GM20000 (cell line): ENCODE measurements at places on chromosomes 3 and 15.

DNA sequence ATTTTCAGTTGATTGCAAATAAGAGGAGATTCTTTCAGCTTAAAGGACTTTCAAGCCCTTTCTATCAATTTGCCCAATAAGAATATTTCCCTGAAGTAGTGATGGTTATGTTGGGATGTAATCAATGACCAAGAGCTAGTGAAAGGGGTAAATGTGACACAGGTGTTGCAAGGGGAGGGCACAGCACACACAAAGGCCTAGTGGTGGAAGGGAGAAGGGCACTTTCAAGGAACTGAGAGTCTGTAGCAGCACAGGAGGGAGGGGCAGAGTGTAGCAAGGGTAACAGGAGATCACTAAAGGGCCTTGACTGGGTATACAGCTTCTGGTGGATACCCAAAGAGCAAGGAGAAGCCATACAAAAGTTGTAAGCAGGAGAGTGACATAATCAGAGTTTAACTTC is 217.8 kb upstream of the ARHGEF26 start:
- DNase-seq = no peak

DNA sequence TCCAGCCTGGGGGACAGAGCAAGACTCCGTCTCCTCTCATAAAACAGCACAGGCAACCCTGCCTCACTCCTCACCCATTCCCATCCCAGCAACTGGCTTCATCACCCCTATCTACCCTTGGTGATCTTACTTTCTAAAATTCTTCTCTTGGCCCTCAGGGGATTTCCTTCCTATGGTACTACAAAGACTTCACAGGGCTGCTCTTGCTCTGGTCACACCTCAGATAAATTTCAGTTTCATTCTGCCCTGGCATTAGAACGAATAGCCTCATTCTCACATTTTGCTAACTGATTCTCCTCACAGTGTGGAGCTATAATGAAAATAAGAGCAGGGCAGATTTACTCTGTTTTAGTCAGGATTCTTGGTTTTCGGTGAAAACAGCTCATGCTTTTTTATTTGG is 22.1 kb upstream of the CRBN start:
- DNase-seq = peak; percentile 30

DNA sequence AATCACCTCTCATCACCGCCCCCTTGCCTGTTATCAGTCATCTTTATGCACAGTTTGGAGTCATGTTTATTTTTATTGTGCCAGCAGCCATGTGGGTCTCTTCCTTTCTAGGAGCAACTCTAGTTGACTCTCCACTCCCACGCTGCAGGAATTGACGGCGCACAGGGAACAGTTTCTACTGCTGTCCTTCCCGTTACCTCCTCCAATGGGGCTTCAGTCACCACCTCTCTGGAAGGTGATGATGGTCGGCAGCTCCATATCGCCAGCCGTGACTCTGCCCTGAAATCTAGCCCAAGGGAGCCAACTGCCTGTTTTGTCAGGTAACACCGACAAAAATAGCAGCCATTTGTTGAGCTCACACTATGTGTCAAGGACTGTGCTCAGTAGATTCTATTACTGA is 35.6 kb upstream of the FAM107A start:
- no peak for DNase-seq

- no peak for DNase-seq
These were observed 23.4 kb upstream of the ACAP2 start for GRCh38 chr3:195466251-195466650.

- no peak for DNase-seq
These were observed 31.8 kb downstream of the PLD1 start for GRCh38 chr3:171778493-171778892.

- no peak for DNase-seq
These were observed 964.9 kb upstream of the NR2F2 start for GRCh38 chr15:95365511-95366107.

- DNase-seq = no peak
These were observed 2.9 kb upstream of the CLN6 start for GRCh38 chr15:68232449-68232848.

GRCh38 chr3:83093222-83093572 is 1331.8 kb upstream of the GBE1 start:
- no peak for DNase-seq

DNA sequence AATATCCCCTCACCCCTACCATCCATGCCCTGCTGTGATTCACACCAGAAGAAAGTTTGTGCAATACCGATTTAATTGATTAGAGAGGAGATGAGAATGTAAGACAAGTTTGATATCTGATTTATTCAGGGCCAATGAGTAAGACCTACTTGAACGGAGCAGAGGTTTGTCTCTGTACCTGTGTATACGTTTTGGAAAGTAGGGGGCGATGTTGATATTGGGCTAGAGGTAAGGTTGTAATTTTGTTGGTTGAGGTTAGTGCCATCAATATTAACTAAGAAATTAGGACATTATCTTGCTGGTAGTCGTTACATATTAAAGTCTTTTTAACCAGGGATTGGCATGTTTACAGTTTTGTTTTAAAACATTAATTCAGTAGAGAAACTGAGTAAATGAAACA is 20.5 kb downstream of the EAF2 start:
- DNase-seq = no peak

- DNase-seq = no peak
These were observed 95.7 kb downstream of the LRIG1 start for GRCh38 chr3:66404903-66405700.

GRCh38 chr15:99149366-99149765 is 44.5 kb downstream of the SYNM start:
- DNase-seq = no peak

DNA sequence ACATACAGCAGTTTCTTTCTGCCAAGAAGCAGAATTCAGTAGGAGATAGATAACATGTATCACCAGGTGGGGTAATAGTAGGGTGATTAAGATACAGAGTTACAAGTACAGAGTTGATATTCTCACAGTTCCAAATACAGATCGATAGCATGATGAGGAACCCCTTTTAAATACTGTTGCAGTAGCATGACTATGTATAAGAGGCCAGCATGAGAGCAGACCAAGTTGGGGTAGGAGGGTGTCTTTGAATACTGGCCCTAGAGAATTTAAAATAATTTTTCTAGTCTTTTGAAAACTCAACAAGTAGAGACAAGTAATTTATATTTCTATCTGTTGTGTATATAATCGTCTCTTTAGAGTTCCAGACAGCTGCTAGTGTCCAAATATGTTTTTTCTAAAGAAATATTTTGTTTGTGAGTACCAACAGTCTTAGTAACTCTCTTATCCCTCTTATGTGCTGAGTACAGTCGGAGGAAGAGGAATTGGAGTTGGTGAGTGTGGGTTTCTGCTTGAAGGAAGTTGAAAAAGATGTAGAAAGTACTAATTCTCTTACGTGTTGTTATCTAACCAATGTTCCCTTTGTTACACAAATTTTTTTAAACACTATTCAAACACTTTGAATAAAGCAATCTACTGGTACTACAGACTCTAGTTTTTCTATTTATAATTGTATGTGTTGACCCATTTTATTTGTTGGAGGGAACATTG is 30.2 kb downstream of the LYSMD4 start:
- DNase-seq = no peak

GRCh38 chr3:6062261-6063187 is 798.4 kb upstream of the GRM7 start:
- no peak for DNase-seq

DNA sequence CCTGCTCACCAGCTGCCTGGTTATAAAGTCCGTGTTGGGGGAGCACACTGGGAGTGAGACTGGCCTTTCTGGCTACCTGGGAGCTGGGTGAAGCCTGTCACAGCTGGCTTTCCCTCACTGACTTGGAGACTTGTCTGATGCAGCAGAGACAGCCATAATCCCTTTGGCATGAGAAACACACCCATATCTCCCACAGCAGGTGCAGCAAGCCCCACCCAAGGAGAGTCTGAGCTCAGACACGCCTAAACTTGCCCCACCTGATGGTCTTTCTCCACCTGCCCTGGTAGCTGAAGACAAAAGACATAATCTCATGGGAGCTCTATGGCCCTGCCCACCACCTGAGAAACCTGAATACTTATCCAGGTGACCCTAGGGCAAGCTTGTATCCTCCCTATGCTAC is 54.8 kb downstream of the NMD3 start:
- DNase-seq = no peak

DNA sequence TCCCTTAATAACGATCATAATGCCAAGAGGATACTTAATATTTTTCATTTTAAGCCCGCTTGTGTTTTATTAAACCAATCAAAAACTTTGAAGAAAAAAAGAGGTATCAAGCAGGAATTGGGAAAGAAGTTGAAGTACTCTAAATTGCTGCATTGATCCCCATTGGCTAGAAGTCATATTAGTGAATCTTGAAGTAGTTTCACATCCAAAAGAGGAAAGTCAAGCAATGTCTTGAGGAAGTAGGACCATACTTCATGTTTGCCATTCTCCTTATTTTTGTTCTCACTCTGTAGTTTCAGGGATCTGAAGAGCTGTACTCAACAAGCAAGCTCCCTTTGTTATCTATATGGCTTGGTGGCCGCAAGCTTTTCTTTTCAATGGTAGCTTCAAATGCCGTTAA is 2.2 kb downstream of the SCAANT1 start:
- DNase-seq = no peak

GRCh38 chr15:47796830-47797229 is 79.5 kb downstream of the SEMA6D start:
- no peak for DNase-seq

- no peak for DNase-seq
These were observed 27.6 kb downstream of the DNASE1L3 start for GRCh38 chr3:58183221-58183620.

GRCh38 chr15:100175406-100176114 is 166.2 kb downstream of the ADAMTS17 start:
- DNase-seq = no peak

DNA sequence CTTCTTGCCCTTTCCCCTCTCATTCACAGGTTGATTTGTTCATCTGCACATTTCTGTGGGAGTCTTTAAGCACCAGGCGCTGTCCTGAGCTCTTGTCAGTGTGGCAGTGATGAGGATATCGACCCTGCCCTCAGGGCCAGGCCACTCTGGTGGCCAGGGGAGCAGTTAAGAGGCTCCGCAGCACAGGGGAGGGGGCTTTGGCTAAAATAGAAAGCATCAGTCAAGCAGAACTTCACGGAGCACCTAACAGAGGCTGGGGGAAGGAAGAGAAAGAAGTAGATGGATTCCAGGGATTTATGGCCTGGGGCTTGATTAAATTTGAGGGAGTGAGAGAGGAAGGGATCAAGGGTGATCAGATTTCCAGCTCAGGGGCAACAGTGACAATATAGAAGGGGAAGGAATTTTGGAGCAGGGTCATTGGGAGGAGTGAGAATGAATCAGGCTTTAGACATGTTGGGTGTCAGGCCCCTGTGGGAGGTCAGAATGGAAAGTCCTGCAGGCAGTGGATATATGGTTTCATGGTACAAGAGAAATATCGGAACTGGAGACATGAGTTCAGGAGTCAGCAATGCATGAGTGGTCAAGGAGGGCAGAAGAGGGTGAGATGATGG is 73.0 kb upstream of the GLCE start:
- DNase-seq = no peak

DNA sequence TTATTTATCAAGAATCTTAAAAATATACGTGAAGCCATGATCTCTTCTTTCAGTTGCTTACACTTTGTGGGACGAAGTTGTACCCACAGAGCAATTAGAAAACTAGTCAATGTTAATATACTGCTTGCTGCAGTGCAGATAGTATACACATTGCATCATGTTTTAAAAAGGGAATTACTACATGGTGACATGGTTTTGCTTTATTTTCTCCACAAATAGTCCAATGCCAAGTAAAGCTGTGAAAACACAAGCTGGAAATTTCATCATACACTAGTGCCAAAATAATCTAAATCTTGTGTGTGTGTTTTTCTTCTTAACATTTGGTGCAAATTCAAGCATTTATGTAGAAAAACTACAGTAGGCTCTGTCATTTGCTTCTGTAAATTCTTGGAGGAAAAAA is 233.0 kb downstream of the EPHA3 start:
- no peak for DNase-seq

DNA sequence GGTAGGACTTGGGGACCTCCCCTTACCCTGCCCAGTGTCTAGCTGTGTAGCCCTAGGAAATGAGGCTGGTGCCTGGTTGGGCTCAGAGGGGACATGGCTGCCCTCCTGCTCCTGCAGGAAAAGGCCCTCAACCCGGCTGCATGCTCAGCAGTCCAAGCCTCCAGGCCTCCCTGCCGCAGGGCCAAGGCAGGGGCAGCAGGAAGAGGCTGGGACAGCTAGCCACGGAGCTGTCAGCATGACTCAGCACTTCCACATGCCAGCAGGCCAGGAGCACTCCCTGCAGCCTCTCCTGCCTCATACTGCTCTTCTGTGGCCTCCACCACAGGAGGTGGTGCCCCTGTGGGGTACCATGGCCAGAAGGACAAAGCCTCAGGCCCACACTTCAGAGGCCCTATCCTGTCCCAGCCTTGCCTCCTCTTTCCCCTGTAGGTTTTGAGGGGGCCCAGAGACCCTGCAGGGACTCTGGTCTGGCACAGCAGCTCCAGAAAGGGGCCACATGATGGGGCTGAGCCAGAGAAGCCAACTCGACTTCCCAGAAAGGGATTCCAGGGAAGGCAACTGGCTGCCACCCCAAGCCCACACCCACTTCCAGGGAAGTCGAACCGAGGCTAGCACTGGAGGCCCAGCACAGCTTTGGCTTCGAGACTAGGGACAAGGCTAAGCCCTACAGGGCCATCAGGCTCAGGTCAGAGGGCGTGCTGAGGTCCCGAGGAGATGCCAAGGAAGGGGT is 19.5 kb downstream of the TKT start:
- no peak for DNase-seq

DNA sequence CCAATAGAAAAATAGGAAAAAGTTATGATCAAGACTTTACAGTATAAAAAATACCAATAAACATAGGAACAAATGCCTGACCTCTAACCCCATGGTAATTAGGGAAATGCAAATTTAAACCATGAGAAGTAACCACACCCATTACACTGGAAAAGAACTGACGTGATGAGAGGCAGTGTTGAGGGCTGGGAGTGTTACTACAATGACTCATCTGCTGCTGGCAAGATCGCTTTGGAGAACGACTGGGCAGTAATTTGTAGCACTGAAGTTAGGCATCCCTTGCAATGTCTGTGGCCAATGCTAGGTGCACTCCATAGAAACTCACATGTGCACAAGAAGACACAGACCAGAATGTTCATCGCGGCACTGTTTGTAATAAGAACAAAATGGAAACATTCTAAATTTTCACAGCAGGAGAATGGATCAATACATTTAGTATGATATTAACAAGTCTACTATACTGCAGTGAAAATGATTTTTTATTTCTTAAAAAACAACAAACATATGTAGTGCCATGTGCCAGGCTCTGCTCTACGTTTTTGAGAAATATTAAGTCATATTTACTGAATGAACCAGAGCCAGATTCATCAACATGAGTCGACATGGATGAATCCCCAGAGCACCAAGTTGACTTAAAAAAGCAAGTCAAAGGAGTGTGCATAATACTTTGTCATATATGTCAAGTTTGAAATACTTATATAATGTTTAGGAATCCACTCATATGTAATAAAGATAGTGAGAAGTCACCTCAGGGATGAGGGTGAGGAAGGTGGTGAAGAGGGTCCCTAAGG is 37.6 kb upstream of the EPHB3 start:
- DNase-seq = no peak

DNA sequence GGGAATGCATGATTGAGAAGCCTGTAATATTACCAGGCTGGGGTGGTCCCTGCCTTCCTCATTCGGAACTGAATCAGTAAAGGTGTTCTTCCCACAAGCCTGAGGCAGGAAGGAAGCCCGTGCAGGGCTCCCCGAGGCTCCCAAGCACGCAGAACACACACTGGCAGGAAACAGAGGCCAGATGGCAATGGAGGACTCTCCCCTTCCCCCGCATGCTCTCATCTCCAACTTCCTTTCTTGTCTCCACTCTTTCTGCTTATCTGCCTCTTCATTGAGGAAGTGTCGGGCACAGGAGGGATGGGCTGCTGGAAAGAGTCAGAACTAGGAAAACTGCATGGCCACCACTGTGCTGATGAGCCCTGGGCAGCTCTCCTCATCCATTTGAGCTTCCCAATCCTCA is 123.5 kb downstream of the NUP210 start:
- DNase-seq = no peak
